ENCODE measurements at places on chromosomes 4 and X.

GRCh38 chrX:24485323-24485722 lies 20.2 kb downstream of the PDK3 start:
- DNase-seq: no peak

GRCh38 chr4:94244087-94244828 lies 36.6 kb downstream of the SMARCAD1 start:
- no peak for DNase-seq

DNA sequence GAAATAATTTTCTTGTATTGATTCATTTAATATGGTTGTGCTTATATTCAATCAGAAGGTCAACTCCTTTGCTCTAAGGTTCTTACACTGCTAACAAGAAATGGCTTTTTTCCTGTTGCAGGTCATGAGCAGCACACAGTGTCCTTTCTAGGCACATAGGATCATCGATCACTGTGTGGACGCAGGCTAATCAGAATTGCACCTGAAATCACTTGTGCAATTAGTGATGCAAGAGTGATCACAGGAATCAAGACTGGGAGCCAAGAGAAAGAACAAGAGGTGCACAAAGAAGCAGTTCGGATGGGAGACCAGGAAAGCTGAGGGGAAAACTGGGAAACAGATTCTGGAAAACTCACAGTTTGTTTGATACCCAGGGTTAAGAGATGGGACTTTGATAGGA lies 21.1 kb downstream of the TDO2 start:
- no peak for DNase-seq

DNA sequence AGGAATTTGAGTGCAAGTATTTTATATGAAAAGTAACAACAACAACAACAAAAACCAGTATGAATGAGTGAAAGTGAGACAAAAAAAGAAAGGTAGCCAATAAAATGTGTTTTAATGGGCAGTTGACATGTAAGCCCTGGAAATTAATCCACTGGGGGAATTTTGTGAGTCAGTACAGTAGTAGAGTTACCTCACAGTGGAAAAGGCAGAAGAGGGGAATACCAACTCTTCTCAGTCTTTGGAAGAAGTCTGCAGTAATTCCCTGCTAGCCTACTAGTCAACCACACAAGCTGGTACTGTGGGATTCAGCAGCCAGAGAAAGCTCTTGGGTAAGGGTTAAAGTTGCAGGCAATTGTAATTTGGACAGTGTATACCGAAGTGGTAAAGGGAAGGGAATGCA lies 76.3 kb upstream of the IL15 start:
- no peak for DNase-seq

DNA sequence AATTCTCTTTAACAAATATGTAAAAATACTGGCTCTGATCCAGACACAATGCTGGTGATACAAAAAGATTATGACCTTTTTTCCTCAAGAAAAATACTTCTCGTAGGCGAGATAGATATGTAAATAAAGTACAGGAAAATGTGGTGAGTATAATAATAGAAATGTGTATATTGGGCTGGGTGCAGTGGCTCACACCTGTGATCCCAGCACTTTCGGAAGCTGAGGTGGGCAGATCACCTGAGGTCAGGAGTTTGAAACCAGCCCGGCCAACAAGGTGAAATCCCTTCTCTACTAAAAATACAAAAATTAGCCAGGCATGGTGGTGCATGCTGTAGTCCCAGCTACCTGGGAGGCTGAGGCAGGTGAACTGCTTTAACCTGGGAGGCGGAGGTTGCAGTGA lies 55.0 kb downstream of the MRPL1 start:
- DNase-seq: no peak

- no peak for DNase-seq
Measured at GRCh38 chr4:156298230-156298629, 344.6 kb upstream of the CTSO start.

GRCh38 chrX:77617206-77617605 lies 168.8 kb downstream of the ATRX start:
- no peak for DNase-seq

DNA sequence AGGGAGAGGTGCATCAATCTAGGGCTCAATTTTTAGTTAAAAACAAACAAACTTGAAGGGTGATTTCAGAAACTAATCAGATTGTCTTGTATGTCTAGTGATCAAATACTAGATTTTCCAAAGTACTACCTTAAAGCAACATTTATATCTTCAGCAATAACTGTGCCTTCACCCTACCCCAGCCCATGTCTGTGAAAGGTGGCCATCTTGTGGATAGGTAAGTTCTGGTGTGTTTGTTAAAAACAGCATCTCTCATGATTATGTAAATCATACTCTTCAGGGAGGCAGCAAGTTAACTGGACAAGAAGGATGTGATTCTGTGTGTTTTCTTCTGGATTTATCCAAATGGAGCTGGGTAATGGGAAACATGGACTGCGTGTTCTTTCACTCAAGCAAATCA lies 81.4 kb upstream of the ACSL1 start:
- no peak for DNase-seq

DNA sequence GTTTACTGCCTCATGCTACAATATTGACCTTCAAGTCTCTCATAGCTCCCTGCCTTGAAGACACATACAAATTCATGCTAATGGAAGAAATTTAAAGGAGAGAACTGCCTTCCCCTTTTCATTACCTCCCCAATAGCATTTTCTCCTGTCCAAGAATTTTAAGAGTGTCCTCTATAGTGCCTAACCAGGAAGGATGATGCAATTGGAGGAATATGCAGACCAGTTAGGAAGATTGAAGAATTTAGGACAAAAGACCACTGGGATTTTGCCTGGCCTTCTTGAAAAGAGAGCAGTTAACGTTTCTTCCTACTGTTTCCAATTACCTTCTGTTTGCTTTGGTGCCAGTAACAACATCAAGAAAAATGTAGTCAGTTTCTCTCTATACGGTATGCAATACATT lies 443.9 kb downstream of the INPP4B start:
- no peak for DNase-seq

GRCh38 chrX:39953879-39954278 lies 143.9 kb downstream of the BCOR start:
- no peak for DNase-seq

DNA sequence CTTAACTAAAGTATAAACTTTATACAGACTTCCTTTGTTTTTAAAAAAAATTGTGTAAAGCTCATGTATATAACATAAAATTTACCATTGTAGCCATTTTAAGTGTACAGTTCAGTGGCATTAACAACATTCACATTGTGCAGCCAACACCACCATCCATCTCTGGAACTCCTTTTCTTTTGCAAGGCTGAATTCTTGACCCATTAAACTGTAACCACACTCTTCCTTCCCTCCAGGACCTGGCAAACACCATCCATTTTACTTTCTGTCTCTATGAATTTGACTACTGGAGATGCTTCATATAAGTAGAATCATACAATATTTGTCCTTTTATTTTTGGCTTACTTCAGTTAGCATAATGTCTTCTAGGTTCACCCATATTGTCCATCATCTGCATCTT lies 104.7 kb downstream of the RASL11B start:
- DNase-seq: no peak

DNA sequence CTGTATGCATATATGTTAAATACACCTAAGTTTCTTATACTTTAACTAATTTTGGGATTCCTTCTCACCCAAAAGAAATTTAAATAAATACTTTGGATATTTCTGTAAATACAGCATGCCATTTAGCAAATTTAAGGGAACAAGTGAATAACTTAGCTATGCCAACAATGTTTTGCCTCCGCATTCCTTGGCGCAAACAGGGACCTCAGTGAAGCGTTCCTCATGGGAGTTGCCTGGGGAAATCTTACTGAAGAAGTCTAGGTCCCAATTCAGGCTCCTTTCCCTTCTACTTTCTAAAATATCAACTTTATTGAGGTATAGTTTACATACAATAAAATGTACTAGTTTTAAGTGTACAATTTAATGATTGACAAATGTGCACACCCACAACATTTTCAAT lies 25.0 kb downstream of the COL4A5 start:
- no peak for DNase-seq

DNA sequence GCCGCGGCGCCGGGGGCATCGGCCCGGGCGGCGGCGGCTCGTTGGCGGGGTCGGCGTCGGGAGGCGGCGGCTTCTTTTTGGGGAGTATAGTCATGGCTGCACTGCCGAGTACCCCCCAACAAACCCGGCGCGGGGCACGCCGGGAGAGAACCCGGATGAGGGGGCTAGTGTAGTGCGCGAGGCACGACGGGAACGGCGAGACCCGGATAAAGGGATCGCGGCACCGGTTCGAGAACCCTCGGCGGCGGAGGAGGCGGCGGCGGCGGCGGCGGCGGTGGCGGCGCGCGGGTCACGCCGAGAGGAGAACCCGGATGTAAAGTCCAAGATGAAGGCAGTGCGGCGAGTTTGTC lies at the start of gene OTUD5:
OTUD5 (minus strand) TSS at position 131 of the 350 bp plus-strand sequence; CDS start at position 94, 37 bp downstream.
- peak; percentile 84 for DNase-seq

GRCh38 chr4:139840773-139841172 lies 175.2 kb downstream of the MGST2 start:
- DNase-seq: no peak

- no peak for DNase-seq
Measured at GRCh38 chrX:145936769-145937168, 119.1 kb downstream of the SLITRK2 start.

DNA sequence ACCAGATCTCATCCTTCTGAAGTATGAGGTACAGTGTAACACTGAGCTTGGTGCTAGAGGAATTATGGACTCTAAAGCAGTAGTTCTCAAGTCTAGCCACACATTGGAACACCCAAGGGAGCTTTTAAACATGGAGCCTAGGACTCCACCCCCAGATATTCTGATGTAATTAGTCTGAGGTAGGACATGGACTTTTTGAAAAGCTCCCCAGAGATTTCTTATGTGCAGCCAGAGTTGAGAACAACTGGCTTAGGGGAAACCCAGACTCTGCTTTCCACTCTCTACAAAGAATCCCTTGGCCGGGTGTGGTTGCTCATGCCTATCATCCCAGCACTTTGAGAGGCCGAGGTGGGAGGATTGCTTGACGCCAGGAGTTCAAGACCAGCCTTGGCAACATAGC lies 11.6 kb upstream of the GDPD2 start:
- DNase-seq: no peak

DNA sequence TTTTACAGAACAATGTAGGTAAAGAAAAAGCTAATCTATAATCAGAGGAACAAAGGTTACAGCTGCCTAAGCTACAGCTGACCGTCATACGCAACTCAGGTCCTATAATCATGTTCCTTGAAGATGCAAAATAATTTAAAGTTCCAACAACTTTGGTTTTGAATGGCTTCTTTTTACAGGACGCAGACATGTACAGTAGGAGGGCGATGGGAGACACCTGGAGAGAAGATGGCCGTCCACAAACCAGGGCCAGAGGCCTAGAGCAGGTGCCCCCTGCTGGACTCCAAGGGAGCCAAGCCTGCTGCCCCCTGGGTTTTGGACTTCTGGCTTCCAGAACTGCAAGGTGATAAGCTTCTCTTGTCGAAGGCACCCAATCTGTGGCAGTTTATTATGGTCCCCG lies 10.6 kb downstream of the HGFAC start:
- no peak for DNase-seq

- DNase-seq: peak; percentile 51
Measured at GRCh38 chrX:48025561-48025960, 18.8 kb downstream of the SPACA5 start.

DNA sequence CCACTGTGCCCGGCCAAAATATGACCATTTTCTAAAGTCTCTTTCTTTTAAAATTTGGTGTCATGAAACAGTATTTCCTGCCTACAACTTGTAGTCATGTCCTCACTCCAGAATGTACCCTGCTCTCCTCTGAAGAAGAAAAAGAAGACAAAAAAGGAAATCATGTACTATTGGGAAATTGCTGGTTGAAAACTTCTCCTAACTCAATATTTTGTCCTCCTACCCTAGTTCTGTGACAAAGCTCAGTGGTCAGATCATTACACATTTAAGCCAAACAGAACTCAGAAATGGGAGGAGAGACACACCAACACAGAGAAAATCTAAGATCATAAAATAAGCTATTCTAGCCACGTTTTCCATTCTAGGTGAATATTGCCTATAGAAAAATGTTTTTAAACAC lies 127.7 kb downstream of the IRF2 start:
- DNase-seq: no peak

GRCh38 chr4:1053080-1053661 lies 41.7 kb downstream of the FGFRL1 start:
- peak; percentile 43 for DNase-seq

DNA sequence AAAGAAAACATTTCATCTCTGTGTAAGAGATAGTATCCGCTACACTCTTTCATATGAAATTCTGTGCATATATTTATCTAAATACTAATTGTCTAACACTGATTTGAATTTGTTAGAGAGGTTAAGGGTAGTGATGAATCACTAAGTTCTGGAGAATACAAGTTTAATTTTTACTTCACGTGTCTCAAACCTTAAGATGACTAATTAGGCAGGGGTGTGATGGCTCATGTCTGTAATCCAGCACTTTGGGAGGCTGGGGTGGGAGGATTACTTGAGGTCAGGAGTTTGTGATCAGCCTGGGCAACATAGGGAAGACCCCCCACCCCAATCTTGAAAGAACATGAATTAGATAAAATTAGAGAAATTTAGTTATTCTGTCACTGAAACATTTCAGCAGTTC lies 2241.9 kb downstream of the PCDH7 start:
- no peak for DNase-seq

- DNase-seq: no peak
Measured at GRCh38 chr4:128358913-128359279, 71.3 kb upstream of the PGRMC2 start.

DNA sequence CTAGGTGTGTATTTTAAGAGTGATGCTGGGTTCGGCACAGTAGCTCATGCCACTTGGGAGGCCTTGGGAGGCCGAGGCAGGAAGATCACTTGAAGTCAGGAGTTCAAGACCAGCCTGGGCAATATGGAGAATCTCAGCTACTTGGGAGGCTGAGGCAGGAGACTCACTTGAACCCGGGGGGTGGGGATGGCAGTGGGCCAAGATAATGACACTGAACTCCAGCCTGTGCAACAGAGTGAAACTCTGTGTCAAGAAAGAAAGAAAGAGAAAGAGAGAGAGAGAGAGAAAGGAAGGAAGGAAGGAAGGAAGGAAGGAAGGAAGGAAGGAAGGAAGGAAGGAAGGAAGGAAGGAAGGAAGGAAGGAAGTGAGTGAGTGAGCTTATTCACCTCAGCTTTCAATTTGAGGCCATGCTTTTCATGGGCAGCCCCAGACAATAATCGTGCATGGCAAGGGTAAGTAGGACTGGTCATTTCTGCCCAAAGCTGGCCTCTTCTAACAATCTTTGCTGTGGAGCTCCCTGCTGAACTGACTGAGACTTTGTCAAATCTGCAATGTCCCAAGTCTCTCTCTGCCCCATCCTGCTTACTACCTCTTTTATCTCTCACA lies 42.5 kb upstream of the ELF2 start:
- DNase-seq: no peak

Data from activated CD8-positive, alpha-beta memory T cell treated with anti-CD3 and anti-CD28 coated beads, Interleukin-2, amount 50 U/mL, for 48 hours (primary cell).